ENCODE measurements at places on chromosomes 7 and 10.
A peak's percentile ranks its signal among the peaks of the same experiment; 100 is the strongest.

- no peak for DNase-seq
Measured at GRCh38 chr10:50506861-50507573, 116.7 kb downstream of the SGMS1 start.

GRCh38 chr10:580778-581177, 108.7 kb downstream of the DIP2C start:
- DNase-seq: no peak

DNA sequence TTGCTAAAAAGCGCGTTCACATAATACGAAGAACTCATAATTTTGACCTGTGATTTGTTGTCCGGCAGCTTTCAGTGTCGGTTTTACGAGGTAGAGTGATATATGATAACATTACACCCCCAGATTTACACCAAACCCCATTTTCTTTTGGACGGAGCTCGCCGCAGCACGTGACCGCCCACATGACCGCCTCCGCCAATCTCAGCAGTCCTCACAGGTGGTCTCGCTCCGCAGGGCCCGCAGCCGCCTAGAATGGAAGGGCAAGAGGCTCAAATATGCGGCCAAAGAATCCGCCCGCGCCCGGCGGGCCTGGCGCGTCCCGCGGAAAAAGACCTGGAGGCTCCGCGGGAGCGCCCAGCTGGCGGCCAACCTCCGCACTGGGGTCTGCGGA, at the start of gene HOXA7:
Gene HOXA7, minus strand, starts transcription at position 168 of the 391 bp plus-strand sequence. Its CDS starts 130 bp downstream, at position 38.
- peak; percentile 79 for DNase-seq

DNA sequence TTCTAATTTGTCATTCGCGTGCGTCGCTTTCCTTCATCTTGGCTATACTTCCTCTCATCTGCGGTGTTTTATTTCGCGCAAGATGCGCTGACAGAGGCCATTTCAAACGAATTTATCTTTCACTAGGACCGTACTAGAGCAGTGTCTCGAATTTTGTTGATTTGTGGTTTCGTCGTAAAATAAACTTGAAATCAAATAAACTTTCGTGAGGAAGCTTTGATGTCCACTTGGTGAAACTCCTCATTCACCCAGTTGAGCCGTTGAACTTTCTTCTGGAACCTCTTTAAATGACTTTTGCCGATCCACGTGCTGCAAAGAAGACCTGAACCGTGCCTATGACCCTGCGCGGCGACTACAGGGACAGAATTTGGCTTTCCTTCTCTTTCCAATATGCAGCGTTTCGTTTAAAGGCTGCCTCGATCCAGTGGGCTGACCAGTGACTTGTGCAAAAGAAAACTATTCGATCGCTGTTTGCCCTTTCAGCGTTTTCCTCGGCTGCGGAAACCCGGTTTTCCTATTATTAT, 163.9 kb upstream of the PPP1R3A start:
- DNase-seq: no peak

- no peak for DNase-seq
Measured at GRCh38 chr10:49286686-49287085, 12.3 kb upstream of the C10orf71 start.

- no peak for DNase-seq
Measured at GRCh38 chr10:130519791-130520190, 383.6 kb downstream of the GLRX3 start.

DNA sequence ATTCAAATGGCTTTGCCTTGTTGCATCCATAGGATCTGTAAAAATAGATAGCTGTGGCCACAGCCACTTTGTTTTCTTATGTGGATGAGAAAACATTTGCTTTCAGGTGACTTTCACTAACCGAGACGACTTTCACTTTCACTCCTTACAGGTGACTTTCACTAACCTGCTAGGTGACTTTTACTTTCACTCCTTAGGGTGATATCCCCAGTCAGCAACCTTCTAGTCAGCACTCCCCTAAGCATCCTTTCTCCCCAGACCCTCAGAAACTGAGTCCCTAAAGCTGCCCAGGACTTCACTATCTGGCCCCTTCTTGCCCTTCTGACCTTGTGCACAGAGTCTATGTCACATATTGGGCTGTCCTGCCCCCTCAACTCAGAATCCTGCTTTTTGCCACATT, 177.5 kb downstream of the RELN start:
- no peak for DNase-seq

DNA sequence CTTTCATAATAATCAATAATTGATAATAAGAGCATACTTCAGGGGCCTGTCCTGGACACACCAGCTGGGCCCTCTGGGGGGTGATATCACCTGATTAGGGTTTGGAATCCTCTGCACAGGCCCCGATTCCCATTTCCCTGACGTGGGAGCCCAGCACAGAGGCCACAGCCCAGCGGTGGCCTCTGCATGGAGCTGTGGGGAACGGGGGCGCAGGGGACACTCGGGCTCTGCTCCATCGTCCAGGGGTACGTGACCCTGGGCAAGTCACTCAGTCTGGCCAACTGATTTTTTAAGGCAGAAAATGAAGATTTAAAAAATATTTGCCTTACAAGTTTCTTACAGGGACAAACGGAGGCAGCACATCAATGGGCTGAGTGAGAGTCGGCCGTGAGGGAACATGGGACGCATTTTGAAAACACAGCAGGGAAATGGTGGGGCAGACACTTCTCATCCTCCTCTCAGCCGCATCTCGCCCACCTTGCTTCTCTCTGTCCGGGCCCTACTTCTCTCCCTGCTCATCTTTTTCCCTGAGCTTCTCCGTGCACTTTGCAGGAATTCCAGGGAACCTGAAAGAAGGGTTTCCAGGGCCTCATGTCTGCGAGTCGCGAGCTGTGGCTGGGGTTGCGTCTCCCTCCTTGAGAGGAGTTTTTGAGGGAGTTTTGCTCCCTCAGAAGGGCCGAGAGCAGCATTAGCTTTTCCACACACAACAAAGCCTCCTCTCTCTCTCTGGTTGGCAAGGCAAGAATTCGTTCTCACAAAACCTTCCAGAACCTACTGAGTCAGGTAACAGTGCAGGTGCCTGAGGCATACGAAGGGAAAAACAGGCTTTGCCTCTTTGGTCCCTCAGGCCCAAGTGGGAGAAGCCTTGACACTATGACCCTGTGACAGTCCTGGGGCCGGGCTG, 312.0 kb downstream of the WDR37 start:
- DNase-seq: no peak

DNA sequence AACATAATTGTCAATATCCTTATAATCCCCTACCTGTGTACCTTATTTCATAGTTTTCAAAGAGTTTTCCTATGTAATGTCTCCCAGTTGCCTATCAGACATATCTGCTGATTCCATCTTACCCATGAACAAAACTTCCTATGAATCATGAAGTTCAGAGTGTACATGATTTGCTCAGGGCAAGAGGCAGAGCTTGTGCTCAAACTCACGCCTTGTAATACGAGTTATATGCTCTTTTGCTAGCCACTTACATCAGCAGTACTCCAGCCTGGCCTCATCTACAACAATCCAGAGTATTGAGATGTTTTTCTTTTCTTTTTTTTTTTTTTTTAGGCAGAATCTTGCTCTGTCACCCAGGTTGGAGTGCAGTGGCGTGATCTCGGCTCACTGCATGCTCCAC, 11.8 kb downstream of the PKD2L1 start:
- DNase-seq: no peak

DNA sequence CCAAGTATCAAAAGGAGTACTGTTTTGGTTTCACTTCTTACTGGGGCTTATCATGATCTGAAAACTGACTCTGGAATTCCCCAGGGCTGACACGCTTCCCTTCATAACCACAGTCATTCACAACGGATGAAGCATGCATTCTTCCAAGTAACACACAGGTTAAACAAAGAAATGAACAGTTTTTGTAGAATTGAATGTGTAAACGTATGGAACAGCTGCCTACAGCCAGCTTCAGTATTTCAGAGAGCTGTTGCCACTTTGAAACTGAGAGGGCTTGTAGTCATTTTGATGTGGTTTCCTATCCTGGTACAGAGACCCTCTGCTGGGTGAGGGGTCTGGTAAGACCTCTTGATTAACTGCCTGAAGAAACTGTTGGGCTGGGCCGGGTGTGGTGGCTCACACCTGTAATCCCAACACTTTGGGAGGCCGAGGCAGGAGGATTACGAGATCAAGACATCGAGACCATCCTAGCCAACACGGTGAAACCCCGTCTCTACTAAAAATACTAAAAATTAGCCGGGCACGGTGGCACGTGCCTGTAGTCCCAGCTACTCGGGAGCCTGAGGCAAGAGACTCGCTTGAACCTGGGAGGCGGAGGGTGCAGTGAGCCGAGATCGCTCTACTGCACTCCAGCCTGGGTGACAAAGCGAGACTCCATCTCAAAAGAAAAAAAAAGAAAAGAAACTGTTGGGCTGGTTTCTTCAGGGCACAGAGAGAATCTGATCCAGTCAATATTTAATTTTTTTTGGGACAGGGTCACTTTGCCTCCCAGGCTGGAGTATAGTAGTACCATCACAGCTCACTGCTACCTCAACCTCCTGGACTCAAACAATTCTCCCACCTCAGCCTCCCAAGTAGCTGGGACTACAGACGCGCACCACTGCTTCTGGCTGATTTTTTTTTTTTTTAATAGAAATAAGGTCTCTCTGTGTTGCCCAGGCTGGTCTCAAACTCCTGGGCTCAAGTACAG, 4.7 kb downstream of the NFE2L3 start:
- no peak for DNase-seq
